ENCODE measurements at places on chromosomes 2 and 18. TPM values are rescaled to one million over a fixed set of nuclear protein-coding genes. Genes with fewer than 3 reads are reported as not detected.

The CHCHD5 gene
- 67.2 TPM for total RNA-seq

The LTBP1 gene
- 16.6 TPM for total RNA-seq

The ANXA4 gene
- 386 TPM for total RNA-seq

The SGO2 gene
- total RNA-seq: 13.4 TPM

The CDH7 gene
- not detected for total RNA-seq

The SP140 gene
- total RNA-seq: not detected

The ABCB11 gene
- 0.03 TPM for total RNA-seq

The HOXD9 gene
- total RNA-seq: 1.4 TPM

The ARHGAP25 gene
- 0.16 TPM for total RNA-seq

The CCDC74A gene
- 14.7 TPM for total RNA-seq

The ECEL1 gene
- 0.16 TPM for total RNA-seq

The EPAS1 gene
- 125 TPM for total RNA-seq

The CCDC74B gene
- total RNA-seq: 6.1 TPM

The DCDC2C gene
- not detected for total RNA-seq

The ST8SIA5 gene
- total RNA-seq: not detected

The UPP2 gene
- not detected for total RNA-seq

The THSD7B gene
- not detected for total RNA-seq

The MCEE gene
- total RNA-seq: 14.0 TPM

The PLCL1 gene
- not detected for total RNA-seq

The AQP12A gene
- not detected for total RNA-seq

The STPG4 gene
- not detected for total RNA-seq

The VWC2L gene
- not detected for total RNA-seq

The ATF2 gene
- total RNA-seq: 18.4 TPM

The CDCA7 gene
- total RNA-seq: 48.9 TPM

The TMEM17 gene
- total RNA-seq: 4.3 TPM

The LINC00305 gene
- total RNA-seq: not detected

The PRKAG3 gene
- not detected for total RNA-seq

The GATA6 gene
- 1.7 TPM for total RNA-seq

The ASXL3 gene
- not detected for total RNA-seq

The MREG gene
- total RNA-seq: 5.6 TPM

The CYP1B1 gene
- 6.4 TPM for total RNA-seq

The CNGA3 gene
- 0.06 TPM for total RNA-seq

The SFT2D3 gene
- total RNA-seq: 5.4 TPM

The ABCG8 gene
- not detected for total RNA-seq

The KCNK3 gene
- total RNA-seq: 0.81 TPM

The PDCD1 gene
- not detected for total RNA-seq

The INPP4A gene
- 6.4 TPM for total RNA-seq

Measured in A549 treated with GW870086 at 1 μM for 4 hours (cell line).